Kidney epithelial cell (primary cell): ENCODE measurements at places on chromosomes 3 and 15. TPM values are rescaled to one million over a fixed set of nuclear protein-coding genes. Genes with fewer than 3 reads are reported as not detected.

- no peak for DNase-seq
Observed at GRCh38 chr15:100224206-100225185, 117.3 kb downstream of the ADAMTS17 start.

GRCh38 chr3:114790752-114791151 is 356.3 kb downstream of the ZBTB20 start:
- no peak for DNase-seq

DNA sequence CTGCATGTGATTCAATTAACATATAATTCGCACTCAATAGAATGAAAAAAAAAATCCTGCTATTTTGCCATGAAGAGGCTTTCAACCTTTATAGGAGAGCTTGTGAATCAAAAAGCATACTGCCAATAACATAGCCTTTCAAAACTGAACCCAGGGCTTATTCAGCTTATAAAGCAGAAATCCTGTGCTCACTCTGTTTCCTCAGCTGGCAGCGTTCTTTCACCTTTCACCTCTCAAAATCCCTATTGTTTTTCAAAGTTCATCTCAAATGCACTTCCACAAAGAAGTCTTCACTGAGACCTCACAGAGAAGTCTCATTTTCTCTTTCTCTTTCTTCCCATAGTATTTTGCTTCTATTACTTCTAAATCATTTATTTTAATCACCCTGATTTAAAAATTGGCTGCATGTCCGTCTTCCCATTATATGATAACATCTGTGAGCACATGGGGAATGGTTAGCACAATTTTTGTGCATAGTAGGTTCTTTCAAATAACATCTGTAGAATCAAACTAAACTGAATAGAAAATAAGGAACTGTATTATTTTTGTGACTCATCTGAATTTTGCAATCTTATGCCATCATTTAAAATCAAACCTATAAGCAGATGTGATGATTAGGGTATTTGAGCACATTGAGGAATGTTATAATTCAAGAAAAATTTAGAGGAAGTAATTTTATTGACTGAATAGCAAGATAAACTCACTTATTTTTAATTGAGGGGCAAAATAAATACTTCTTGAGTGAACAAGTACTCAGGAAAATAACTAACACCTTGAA is 373.4 kb downstream of the NLGN1 start:
- no peak for DNase-seq

DNA sequence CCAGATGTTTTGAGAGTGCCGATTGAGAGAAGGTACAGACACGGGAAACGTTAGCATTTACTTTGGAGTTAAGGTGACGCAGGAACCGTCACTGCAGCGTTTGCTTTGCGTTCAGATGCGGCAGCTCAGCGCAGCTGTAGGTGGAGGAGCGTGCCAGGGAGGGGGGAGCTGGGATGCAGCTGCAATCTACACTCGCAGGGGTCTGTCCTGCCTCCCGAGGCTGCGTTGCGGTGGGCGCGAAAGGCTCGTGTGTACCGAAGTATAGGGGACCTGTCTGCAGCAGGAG is 425 bp upstream of the FYTTD1 start:
- no peak for DNase-seq

MYL3 gene
- 0.54 and 2.7 TPM in 2 replicates for total RNA-seq

- no peak for DNase-seq
Observed at GRCh38 chr3:24136624-24137310, 191.7 kb downstream of the NR1D2 start.

NR1I2 gene
- 0.14 and 0.79 TPM in 2 replicates for total RNA-seq

GRCh38 chr3:149398296-149398695 is 20.8 kb upstream of the TM4SF1 start:
- DNase-seq, result no peak

GRCh38 chr3:50687127-50687751 is 12.5 kb downstream of the DOCK3 start:
- DNase-seq, result no peak

TJP1 gene
- 145 and 148 TPM in 2 replicates for total RNA-seq

GRCh38 chr3:49876567-49876966 is 6.9 kb upstream of the CAMKV start:
- DNase-seq, result no peak

DNA sequence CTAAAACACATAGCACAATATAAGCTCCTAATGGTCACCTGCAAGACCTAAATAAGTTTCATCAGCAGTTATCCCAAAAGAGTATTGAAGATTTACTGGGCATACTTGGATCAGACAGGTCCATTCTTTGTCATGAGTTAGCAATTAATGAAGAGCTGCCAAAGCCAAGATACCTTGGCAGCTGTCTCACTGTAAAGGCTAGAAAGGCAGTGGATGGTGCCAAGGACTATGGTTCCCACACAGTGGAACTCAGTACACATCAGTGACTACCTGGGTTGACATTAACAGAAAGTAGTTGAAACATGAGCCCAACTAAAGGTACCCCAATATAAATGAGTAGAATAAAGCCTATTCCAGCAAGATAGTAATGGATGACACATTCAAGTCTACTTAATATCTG is 41.1 kb upstream of the TMCO5A start:
- DNase-seq, result no peak

FRMD4B gene
- 13.6 and 16.4 TPM in 2 replicates for total RNA-seq

DNA sequence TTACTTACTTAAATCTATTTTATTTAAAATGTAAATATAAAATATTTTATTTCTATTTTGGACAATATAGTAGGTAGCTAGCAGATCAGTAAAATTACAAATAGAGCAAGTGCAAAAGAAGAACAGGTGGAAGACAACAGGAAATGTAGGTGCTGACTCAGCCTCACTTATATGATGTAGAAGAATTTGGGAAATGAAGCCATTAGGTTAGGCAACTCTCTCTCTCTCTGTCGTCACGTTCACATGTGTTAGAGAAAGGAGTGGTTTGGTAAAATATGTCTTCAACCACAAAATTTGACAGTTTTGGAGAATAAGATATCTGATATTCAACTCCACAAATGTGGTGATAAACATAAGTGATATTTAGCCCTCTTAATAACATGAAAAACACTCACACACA is 532.5 kb upstream of the KCNMB2 start:
- no peak for DNase-seq

GRCh38 chr3:196472286-196472685 is 31.3 kb downstream of the RNF168 start:
- DNase-seq, result no peak

PPP2R3A gene
- total RNA-seq, result 14.3 and 15.1 TPM in 2 replicates

- DNase-seq, result no peak
Observed at GRCh38 chr15:50059203-50059772, 59.7 kb downstream of the ATP8B4 start.

UROC1 gene
- not detected in 2 replicates for total RNA-seq

GRCh38 chr3:152299249-152299976 is 30.7 kb downstream of the MBNL1 start:
- DNase-seq, result no peak

CFAP100 gene
- not detected in 2 replicates for total RNA-seq

DNA sequence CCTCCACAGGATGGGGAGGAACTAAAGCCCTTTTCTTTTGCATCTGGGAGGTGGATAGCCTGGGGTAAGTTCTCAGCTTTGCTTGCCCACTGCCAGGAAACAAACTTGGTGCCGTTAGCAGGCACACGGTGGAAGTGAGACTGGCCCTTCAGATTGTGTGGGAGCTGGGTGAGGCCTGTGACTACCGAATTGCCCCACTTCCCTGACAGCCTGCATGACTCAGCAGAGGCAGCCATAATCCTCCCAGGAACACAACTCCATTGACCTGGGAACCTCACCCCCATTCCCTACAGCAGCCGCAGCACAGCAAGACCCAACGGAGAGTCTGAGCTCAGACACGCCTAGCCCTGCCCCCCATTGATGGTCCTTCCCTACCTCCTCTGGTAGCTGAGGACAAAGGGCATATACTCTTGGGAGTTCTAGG is 282.6 kb downstream of the KLF13 start:
- no peak for DNase-seq

FANCD2OS gene
- not detected in 2 replicates for total RNA-seq

CP gene
- total RNA-seq, result 0.07 TPM in 1 of 2 replicates, not detected in the other

DNA sequence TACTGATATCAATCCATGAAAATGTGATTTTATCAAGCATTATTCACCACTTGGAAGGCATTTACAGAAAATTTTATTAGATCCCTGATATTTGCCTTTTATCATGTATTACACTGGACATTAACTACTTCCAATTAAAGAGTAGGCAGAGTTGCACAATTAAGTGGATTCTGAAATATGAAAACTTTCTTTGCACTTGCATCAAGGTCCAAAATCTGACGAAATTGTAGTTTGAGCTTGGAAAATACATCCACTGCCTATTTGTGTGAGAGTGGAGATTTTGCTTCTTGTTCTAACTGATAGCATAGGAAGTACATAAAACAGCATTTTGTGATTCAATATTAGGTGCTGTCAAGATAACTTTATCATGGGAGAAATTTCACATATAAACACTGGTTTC is 49.6 kb upstream of the SLC12A8 start:
- no peak for DNase-seq

DNA sequence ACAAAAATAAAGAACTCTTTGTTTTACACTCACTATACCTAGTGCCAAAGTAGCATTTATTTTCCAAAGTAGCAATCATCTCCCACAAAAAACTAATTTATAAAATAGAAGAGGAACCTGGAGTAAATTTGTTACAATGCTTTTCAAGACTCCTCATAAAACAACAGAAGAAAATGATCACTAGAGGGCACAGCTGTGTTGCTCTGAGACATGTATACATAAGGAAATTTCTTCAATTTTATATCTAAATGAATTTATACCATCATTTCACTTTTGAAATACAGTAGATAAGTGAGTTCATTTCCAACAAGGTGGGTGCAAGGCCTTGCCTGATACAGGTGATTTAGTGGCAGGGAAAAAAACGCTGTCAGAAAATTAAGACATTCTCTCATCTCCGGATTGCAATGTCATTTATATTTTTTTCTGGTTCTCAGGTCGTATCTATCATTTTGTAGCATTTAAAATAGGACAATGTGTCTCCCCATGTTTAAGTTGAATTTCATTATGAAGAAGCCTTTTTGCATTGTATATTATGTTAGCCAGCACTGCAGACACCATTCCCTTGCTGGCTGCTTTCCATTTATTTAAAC is 25.3 kb upstream of the ARHGEF26 start:
- DNase-seq, result no peak

ZNF774 gene
- total RNA-seq, result 2.0 and 4.0 TPM in 2 replicates

GRCh38 chr15:75872403-75872990 is 29.2 kb downstream of the UBE2Q2 start:
- no peak for DNase-seq

DNA sequence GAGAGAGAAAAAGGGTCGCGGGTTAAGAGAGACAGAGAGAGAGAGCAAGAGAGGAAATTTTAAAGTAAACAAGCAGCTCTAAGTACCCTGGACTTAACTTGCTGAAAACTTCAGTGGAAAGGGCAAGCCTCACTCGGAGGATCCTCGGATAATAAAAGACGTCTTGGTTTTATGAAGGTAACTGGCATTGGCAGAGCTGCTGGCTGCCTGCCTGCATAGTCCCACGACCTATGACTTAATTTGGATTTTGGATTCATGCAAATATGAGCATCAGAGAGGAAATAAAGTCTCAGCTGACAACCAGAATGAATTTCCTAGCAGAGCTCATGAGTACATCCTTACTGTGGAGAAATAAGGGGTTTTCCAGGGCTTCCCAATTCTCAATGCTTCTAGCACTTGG is 95.1 kb upstream of the PDZRN3 start:
- no peak for DNase-seq

GRCh38 chr3:189624130-189624529 is 7.1 kb upstream of the TP63 start:
- no peak for DNase-seq

NIT2 gene
- 22.7 and 31.0 TPM in 2 replicates for total RNA-seq
